Transverse colon (tissue), 4 donors: ENCODE measurements at places on chromosomes 4 and X. TPM values are rescaled to one million over a fixed set of nuclear protein-coding genes. Genes with fewer than 3 reads are reported as not detected.

TCEAL6 gene
- not detected for total RNA-seq

TMEM187 gene
- total RNA-seq = 11.2 TPM

AADAT gene
- 4.0 TPM for total RNA-seq

MGARP gene
- 0.64 TPM for total RNA-seq

SORCS2 gene
- not detected for total RNA-seq

RRH gene
- not detected for total RNA-seq

GRCh38 chrX:8731559-8732395, at the start of gene ANOS1:
Gene ANOS1 (minus strand): TSS chrX:8732137. CDS start chrX:8732036, 101 bp downstream.
- no peak for DNase-seq

DNA sequence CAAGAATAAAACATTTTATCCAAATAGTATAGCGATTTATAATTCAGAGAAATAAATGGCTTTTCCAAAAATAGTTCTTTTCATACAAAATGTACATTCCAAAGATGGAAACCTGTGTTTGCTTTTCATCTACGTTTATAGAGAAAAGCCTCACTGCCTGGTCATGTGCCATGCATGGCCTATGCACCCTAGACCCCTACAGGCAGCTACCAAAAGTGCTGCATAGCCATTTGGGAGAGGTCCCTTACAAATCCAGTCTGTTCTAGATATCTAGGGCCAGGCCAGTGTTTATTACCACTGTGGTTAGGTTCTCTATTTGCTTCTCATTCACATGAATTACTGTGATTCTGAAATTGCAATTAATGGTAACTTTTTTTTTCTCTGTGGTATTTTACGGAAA, 17.2 kb downstream of the HMGB2 start:
- no peak for DNase-seq

DNA sequence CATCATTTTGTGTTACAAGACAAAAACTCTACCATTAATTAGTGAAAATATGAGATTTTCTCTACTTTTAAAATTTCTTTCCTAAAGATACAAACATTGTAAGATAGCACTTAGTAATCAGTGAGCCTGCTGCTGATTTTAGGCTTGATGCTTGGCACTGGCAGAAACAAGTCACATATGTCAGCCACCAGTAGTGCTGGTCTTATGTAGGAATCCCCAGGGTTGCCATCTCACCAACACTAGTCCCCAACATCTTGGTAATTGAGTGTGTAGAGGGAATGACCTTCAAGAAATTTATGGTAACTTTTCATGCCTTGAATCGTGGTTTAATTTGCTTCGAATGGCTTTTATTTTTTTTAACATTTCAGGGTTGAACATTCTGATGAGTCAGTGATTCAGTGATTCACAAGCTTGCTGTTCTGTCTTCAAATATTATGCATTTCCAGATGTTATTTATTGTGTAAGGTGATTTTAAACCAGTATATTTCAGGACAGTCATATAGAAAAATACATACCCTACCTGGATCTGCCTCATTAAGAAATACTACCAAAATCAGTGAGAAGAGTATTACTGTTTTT, 11.9 kb downstream of the EXOC1 start:
- no peak for DNase-seq

DNA sequence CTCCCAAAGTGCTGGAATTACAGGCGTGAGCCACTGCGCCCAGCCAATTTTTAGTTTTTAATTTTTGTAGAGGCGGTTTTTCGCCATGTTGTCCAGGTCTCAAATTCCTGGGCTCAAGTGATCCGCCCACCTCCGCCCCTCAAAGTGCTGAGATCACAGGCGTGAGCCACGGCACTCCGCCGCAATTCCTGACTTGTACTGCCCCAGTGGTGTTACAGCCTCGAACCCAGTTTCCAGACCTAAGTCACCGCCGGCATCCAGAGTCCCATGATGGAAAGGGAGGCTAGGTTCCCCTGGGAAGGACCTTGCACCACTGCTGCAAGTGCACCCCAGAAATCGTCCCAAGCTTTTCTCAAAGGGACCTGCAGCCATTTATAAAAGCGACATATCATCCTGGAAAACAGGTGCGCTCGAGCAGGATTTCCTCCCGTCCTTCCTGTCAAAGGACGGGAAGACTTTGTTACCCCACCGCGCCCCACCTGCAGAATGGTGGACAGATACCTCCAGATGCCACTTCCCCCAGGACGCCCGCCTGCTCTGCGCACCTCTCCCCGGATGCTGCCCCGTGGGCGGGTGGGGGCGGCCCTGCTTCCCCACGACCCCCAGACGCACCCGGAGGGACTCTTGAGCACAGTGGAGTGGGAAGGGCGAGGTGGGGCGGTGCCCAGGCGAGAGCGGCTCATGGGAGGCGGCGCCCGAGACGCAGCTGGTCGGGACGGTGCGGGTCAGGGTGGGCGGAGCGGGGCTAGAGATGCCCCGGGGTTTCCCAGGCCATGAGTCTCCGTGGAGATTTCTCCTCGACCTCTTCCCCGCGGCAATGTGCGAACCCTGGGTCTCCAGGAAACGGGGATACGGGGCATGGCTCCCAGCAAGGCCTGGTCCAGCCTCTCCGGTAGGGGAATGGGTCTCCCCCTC, 947 bp upstream of the RPL10 start:
- peak; percentile 83 for DNase-seq
